ENCODE measurements at places on chromosomes 4 and X.

DNA sequence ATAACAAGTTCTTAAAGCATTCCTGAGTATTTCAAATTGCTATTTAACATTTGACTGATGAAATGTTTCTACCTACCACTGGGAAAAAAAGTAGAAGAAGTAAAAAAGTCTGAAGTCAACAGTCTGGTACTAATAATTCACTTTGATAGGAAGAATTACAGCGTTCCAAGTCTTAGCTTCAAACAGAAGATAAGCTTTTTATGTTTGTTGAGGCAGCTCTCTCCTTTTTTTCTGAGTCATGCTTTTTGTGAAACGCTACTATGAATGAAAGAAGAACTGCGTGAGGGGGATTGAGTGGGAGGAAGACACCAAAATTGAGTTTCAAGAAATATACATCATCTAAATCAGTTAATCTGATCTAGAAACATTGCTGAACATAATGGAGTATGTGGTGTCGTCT is 13.0 kb upstream of the KDR start:
- DNase-seq = no peak

GRCh38 chrX:28880136-28880535 is 292.9 kb downstream of the IL1RAPL1 start:
- no peak for DNase-seq

DNA sequence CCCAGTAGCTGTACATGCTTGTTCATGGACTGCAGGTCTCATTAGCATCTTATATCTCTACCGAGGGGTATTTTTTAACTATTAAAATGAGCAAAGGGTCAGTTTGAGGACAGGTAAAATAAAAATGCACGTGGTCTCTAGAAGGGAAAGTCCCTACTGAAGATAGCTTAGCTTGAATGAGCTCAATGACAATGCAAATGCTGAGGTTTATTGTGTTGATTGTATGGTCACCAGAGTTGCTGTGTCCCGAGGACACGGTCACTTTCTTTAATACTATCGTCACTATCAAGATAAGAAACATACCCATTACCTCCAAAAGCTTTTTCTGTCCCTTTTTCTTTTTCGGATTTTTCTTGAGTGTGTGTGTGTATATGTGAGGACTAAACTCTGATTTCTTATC is 250.5 kb upstream of the PRKX start:
- no peak for DNase-seq

DNA sequence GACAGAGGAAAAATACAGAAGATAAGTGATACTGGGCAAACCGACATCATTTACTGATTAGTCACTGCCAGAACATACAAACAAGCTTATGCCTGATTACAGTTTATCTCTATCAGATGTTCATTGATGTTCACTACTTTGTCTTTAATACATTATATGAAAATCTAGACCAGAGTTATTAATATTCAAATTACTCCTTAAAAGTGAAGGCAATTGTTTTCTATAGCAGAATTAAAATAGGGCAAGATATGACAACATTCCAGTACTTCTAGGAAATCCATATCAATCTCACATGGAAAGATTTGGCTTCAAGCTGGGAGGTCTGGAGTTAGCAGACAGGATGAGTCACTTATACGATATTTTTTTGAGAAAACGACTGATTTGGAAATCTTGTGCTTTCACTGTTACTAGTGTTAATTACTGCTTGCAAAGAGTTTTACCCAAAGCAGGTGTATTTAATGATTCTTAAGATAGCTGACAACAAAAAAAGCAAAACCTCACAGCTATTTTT is 31.8 kb downstream of the HPGD start:
- DNase-seq = no peak

DNA sequence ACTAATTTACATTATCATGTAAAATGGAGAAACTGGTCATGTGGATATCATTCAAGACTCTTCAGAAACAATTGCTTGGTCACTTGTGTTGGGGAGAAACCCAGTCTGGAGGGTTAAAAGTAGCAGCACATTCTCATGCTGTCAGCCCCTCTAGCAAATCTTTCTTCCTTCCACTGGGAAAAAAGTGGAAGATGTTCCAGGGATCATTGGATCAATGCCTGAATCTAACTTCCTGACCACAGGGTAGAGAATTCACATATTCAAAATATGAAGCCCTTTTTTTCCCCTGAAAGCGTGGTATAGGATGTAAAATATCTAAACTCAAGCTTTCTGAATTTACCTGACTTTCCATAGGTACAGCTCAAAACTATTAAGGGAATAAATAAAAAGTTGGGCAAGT is 98.0 kb downstream of the CXCL13 start:
- no peak for DNase-seq

DNA sequence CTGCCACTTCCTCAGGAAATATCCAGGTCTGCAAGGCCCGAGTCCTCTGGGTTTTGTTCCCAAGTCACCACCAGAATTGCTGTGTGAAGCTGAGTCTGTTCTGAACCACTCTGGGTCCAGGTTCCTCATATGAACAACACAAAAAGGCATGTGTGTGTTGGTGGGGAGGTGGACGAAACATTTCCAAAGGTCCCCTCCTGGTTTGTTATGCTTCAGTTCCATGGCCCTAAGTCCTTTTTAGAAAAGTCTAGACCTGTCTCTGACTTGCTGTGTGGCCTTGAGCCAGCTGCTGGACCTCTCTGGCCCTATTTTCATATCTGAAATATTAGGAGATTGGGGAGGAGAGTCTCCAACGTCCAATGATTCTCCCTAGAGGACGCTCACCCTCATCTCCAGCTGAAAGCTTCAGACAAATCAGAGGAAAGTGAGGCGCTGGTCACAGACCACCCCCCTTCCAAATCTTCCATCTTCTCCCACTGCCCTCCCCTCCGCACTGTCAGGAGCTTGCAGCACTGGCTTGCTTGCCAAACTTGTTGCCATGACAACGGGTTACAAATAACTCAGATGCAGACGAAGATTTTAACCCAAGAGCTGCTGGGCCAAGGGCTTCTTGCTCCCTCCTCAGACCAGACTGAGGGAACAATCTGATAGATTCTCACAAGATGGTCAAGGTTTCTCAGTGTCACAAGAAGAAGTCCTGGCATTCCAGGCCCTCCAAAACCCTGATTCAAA is 64.5 kb downstream of the SMC1A start:
- DNase-seq = no peak
